ENCODE measurements at places on chromosomes 4 and X.

DNA sequence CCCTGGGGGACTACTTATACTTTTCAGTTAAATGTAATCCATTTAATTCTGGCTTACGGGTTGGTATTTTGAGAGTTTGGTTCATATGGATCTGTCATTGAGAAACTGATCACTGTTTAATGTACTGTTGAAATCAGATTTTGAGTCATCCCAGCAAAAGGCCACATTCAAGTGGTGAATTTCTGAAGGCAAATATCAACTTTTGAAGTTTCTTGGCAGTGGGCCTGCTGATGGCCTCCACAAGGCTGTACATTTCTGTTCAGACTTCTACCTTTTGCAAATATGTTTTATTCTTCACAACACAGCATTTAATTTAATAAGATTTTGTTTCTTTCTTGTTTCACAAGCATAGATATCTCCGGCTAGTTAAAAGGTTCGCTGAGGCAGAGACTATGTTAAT is 138.7 kb downstream of the PDGFC start:
- DNase-seq: no peak

- no peak for DNase-seq
Measured at GRCh38 chr4:76250962-76251361, 559 bp upstream of the FAM47E start.

- DNase-seq: no peak
Measured at GRCh38 chr4:139660568-139661043, 5.0 kb upstream of the MGST2 start.

GRCh38 chrX:119809185-119809666 is 17.8 kb upstream of the RPL39 start:
- DNase-seq: no peak

- no peak for DNase-seq
Measured at GRCh38 chr4:98343626-98344025, 82.4 kb downstream of the RAP1GDS1 start.

DNA sequence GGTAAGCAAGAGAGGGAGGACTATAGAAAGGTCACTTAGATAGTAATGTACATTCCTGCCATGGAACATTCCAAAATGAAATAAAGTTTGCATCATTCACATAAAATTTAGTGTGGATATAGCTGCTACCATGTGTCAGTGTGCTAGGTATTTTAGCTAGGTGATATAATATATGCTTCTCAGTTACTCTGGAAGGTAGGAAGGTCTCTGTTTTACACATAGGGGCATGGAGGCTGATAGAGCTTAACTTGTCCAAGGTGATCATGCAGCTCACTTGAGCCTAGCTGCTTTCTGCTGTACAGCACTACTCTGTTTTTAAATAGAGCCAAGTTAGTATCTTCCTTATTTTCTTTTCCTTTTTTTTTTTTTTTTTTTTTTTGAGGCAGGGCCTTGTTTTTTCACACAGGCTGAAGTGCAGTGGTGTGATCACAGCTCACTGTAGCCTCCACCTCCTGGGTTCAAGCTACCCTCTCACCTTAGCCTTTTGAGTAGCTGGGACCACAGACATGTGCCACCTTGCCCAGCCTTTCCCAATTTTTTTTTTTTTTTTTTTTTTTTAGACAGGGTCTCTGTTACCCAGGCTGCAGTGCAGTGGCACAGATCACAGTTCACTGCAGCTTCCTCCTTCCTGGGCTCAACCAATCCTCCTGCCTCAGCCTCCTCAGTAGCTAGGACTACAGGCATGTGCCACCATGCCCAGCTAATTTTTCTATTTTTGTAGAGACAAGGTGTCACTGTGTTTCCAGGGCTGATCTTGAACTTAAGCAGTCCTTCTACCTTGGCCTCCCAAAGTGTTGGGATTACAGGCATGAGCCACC is 10.4 kb downstream of the AFF1 start:
- no peak for DNase-seq

GRCh38 chr4:71400810-71401209 is 62.0 kb downstream of the SLC4A4 start:
- DNase-seq: no peak

DNA sequence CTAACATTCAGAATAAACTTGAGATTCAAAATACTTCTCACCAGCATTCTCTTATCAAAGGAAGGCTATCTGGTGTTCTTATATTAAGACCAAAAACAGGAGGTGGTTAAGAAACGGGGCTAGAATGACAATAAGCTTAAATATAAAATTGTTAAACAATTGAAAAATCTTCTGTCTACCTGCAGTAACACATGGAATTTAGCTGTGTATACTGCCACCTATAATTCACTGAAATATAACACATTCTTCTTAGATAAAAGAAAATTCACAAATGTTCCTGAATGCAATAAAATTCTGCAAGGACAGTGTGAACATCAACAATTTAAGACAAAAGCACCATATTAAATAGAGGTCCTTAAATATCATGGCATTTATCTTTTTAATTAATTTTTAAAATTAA is 11.5 kb upstream of the PCDH10 start:
- DNase-seq: no peak

DNA sequence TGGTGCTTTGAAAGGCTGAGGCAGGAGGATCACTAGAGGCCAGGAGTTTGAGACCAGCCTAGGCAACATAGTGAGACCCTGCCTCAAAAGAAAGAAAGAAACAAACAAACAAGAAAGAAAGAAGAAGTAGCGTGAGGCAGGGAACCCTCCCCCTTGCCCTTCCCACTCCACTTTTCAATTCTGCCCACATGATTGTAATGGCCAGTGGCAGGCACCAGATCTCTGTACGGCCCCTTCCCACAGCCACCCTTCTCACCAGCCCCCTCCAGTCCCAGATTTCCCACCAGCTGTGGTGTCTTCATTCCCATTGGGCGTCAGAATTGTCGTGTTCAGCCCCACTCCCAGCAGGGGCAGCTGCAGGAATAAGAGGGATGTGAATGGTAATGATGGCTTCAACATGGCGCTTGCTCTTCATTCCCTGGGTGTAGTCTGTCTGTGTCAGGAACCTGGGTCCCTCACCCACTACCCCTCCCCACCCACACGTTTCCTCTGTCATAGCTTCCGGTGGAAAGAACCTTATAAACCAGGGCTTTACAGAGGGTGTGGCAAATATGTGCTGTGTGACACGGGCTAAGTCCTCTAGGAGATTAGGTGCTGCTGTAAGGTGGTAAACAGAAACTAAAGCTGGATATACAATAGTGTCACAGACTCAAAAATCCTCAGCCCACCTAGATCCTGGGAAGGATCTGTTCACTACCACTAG is at the start of gene IL2RG:
Gene IL2RG, minus strand, starts transcription at position 437 of the 703 bp plus-strand sequence. Its CDS starts 38 bp downstream, at position 399.
- DNase-seq: peak; percentile 70

DNA sequence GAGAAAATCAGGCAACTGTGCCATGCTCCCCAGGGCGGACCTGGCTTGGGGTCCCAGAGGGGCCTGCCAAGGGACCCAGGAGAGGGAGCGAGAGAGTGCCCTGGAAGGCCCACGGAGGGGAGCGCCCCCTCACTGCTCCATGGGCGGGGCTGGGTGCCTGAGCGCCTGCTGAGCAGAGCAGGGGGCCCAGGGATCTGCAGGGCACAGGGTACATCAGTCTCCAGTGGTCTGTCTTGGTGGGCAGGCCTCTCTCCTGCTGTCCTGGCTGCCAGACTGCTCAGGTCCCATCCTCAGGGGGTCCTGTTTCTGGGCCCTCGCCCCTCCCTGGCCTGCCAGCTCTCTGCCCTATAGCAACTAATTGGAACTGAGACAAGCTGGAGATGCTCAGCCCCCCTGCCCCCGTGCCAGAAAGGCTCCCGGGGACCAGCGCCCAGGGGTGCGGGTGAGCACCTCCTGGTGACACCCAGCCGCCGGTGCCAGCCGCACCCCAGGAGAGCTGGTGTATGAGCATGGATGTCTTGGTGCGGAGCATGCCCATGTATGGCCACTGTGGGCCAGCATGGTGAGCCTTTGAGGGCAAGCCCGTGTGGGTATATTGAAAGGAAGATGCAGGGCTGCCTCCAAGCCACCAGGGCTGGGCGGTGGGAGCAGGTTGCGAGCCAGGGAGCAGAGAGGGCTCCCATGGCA is 1.3 kb downstream of the BGN start:
- DNase-seq: no peak

DNA sequence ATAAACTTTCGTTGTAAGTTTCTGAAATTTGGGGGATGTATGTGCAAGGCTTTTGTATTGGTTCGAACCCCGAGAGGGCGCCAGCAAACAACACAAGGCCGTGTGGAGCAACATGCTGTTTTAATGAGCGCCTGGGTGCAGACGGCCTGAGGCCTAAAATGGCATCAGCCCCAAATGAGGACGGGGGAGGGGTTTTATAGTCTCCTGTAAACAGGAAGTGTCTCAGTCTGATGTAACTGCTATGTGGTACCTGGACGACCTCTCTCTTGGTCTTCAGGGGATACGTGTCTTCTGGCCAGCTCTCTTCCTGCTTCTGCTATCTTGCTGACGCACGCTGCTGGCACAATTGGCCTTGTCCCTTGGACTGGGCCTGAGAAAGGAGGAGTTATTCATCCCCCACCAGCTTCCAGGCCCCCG is 1348.0 kb downstream of the ADGRL3 start:
- no peak for DNase-seq

DNA sequence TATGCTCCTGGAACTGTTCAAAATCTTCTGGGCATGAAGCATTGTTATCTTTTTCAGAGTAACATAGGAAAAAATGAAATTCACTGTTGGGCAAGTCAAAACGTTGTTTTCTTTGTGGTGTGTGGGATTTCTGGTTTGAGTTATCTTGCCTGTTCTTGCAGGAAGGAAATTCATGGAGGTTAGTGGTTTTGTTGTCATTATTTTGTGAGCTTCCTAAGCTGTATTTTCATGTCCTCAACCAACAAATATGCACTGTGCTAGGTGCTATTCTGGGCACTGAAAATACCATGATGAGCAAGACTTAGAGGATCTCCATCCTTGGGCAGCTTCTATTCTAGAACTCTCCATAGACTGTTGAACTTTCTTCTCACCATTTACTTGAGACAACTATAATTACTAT is 16.9 kb downstream of the SPINK2 start:
- no peak for DNase-seq

DNA sequence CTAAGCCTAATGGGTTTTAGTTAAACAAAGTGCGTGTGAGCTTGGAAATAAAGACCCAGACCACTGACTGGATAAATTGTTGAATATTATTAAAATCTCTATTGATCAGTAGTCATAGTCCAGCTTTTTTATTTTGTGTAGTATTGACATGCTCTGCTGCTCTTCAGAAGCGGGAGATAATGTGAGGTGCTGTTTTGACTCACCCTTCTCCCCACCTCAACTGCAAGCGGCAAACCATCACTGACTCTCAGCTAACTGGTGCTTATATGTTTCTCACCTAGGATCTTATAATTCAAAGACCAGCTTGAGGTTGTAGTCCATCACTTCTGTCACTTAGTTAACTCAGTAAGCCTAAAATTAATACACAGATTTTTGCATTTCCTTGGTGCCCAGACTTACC is 72.2 kb downstream of the COMMD8 start:
- no peak for DNase-seq

GRCh38 chr4:96035727-96036126 is 195.8 kb downstream of the PDHA2 start:
- no peak for DNase-seq

GRCh38 chr4:155809835-155810234 is 51.0 kb downstream of the GUCY1B1 start:
- DNase-seq: no peak

GRCh38 chr4:8403173-8403753 is 37.3 kb downstream of the ACOX3 start:
- DNase-seq: no peak

GRCh38 chrX:30881390-30881789 is 7.7 kb downstream of the TAB3 start:
- DNase-seq: no peak

DNA sequence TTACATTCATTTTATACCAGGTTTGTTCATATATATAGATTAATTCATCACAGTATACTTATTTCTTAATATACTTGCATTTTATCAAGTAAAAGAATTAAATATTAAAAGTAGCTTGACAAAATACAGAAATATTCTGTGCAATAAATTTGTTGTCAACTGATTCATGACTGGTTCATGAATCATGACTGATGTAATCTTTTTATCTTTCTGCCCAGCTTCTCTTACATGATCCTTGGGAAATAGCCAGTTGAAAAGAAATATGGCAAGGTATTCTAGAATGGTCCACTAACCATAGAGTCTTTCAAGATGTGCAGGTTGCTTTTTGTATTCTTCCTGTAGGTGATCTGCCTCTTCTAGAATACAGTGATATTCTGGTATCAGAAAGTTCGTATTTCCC is 4.2 kb upstream of the CCNA2 start:
- no peak for DNase-seq

GRCh38 chrX:155819525-155819924 is 61.6 kb upstream of the VAMP7 start:
- DNase-seq: no peak

DNA sequence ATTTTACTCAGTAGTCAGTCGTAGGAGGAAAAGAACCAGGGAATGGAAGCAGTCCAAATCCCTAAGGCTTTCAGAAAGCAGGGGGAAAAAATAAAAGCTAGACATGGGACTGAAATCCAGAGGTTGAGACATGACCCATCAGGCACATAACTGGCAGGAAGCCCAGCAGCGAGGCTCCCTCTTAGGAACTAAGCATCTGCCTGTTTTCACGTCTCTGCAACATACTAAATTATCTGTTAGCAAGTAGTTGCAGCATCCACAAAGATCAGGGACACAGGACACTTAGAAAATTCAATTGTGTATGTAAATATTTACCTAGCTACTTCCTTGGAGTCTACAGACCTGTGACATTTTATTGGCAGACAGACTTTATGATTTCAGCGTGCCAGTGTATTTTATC is 118.0 kb upstream of the EDNRA start:
- DNase-seq: no peak

DNA sequence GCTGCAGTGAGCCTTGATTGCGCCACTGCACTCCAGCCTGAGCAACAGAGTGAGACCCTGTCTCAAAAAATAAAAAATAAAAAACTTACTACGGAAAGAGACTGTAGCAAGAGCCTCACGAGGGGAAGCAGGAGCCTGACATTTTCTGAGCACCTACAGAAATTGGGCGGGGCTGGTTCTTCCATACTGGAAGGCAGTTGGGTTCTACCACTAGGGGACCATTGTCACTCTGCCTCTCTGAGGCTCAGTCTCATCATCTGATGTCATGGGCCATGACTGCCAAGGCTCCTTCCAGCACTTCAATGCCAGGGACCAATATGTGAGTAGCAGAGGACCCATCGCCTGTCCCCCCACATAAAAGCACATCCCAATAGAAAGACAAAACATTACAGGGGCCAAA is 8.2 kb downstream of the SH3KBP1 start:
- no peak for DNase-seq

DNA sequence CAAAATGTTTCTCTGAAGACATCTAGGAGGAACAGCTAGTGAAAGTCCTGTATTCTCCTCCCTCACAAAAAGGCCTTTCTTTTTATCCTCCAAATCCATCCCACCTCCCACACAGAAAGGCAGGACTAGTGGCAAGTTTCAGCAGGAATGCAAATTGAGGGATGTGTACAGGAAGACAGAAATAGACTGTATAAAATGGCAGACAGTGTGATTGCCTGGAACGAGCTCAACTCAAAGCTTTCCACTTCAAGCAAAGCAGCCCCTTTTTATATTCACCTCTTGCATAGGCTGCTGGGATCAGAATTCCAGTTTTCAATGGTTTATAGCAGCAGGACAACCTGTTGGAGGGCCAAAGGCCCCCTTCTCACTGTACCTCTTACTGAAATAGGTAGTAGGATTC is 57.5 kb downstream of the DCX start:
- DNase-seq: no peak

All from stimulated activated CD8-positive, alpha-beta memory T cell treated with anti-CD3 and anti-CD28 coated beads, Interleukin-4, amount 100 ng/mL, for 4 hours (primary cell).